Tongue (tissue), 3 donors: ENCODE measurements at places on chromosomes 12 and 14.
A peak's percentile ranks its signal among the peaks of the same experiment; 100 is the strongest.

- peak; percentile 66 for DNase-seq
Measured at GRCh38 chr12:42741771-42742510, 152.4 kb upstream of the PRICKLE1 start.

- DNase-seq: peak; percentile 88
Measured at GRCh38 chr14:57057803-57058202, 210.9 kb downstream of the EXOC5 start.

GRCh38 chr12:131312793-131313545 is 359.3 kb downstream of the ADGRD1 start:
- no peak for DNase-seq

- DNase-seq: peak; percentile 74
Measured at GRCh38 chr14:76337635-76338545, 38.0 kb upstream of the ESRRB start.

DNA sequence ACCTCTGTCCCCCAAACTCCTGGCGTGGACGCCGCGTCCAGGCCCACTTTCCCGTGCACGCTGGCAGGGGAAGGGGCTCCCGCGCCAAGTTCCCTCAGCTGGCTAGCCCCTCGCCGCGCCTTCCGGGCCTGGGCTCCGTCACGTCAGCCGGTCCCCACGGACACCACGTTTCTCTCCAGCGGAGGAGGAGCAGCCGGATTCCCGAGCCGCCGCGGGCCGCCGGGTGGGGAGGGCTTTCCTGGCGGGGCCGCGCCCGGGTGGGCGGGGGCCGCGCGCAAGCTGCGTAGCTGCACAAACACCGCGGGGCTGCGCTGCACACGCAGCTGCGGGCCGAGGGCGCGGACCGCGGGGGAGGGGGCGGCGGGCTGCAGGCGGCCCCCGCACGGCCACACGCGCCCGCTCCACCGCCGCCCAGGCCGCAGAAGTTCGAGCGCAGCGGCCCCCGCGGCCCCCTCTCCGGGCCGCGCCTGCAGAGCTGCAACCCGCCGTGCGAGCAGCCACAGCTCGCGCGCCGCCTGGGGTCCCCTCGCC is 45.1 kb upstream of the PNMA1 start:
- DNase-seq: peak; percentile 88

DNA sequence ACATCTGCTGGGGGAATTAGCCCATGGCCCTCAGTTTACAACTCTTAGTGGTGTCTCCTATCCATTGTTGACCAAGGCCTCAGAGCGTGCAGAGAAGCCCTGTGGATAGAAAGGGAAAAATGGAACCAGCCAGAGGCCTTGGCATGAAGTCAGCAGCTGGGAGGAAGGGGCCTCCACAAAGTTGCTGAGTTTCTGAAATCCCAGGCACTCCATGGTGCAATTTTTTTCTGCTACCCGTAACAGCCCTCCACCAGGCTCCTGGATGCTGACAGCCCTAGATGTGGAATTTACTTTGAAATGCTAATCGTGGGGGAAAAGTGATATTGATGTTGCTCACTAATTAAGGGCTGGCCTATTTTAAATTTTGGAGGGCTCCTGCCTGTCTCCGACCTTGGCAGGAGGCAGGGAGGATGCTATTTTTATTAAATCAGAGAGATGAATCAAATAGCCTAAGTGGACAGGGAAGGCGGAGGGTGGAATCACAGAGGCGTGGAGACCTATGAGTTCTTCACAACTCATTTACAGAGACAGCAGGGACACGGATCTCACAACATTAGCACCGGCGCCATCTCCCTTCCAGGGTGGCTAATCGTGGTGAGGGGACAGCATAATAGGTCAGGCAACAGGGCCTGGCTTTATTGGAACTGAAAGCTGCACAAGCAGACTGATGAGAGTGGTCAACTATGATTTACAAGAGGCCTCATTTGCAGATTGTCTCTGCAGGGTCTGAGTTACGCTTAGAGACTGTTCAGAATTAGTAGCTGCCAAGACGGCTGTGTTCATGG is 99.8 kb upstream of the WSCD2 start:
- peak; percentile 3 for DNase-seq

- no peak for DNase-seq
Measured at GRCh38 chr14:85057221-85057620, 472.7 kb upstream of the FLRT2 start.

DNA sequence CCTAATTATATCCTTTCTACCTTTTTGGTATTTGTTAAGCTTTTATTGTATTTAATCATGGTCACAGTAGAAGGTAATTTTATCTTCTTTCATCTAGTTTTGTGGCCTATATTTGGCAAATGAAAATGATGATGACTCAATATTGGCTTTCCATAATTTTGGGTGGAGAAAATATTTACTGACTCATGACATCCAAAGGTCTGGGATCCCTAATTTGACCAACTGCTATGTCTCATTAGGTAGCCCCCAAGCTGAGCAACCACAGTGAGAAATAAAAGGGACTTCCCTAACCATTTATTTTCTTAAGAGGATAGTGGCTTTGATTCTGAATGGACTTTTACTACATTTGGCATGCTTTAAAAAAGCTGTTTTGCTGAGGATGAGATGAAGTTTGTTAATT is 289.5 kb downstream of the RMST start:
- DNase-seq: no peak

GRCh38 chr12:118870551-118870950 is 110.8 kb upstream of the SRRM4 start:
- no peak for DNase-seq

- DNase-seq: no peak
Measured at GRCh38 chr12:49794021-49794420, 34.2 kb downstream of the NCKAP5L start.

GRCh38 chr12:119179335-119180021 is 747 bp downstream of the HSPB8 start:
- no peak for DNase-seq

DNA sequence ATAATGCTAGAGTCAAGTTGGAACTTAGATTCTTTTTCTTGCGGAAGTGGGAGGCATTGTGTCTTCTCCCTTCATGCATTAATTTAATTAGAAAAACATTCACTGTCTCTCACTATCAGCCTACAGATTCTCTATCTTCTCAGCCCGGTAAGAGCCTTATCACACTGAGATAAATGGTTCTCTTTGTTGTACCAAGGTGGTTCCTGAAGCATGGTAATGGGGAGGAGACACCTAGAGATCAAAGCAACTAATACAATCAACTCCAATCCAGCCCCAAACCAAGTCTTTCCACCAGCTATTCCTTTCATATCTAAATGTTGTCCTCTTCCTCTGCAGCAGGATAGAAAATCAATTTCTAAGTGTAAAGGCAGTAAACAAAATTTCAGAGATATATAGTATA is 210.8 kb downstream of the DAD1 start:
- no peak for DNase-seq

GRCh38 chr14:51432302-51432948 is 192.4 kb downstream of the TMX1 start:
- DNase-seq: no peak

DNA sequence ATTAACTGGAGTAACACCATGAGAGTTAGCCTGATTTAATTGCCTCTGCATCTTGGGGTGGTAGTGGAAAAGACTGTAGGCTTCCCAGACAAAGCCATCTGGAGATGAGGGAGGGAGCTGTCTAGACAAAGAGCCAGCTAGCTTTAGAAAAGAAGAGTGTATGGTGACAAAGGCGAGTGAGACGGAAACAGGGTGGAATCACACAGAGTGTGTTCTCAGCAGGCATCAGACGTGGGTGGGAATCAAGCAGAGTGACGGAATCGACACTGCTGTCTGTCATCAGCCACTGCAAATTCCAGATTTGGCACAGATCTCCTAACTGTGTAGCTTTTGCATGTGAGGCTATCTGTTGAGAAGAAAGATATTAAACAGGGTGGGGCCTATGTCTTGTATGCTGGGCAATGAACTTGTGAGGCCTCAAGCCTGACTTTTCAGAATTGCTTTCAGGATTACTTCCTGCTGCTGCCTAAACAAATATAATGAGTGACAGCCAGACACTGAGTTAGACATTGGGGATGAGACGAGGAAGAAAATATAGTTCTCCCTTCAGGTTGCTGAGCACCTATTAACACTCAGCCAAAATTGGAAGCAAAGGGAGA is 236.5 kb upstream of the GRIP1 start:
- peak; percentile 8 for DNase-seq

GRCh38 chr12:69987579-69988091 is 162.6 kb downstream of the MYRFL start:
- peak; percentile 85 for DNase-seq

DNA sequence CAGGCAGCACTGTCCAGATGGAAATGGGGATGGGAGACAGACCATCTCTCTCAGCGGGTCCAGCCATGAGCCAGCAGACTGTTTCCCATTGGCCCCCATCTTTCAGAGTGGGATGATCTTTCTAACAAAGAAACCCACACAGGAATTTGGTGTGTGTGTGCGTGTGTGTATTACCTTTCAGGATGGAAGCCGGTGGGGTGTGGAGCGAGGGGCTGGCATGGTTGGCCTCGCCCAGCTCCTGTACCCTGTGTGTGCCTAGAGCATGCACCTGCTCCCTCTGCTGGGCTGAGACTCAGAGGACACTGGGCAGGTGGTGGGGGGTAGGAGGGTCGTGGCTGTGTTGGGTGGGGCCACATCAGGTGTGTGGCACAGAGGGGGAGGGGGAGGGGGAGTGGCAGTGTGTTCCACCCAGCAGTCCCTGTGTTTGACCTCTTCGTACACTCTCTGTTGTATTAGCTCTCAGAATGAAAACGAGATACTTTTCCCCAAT is 33.0 kb upstream of the TSPAN9 start:
- DNase-seq: no peak

DNA sequence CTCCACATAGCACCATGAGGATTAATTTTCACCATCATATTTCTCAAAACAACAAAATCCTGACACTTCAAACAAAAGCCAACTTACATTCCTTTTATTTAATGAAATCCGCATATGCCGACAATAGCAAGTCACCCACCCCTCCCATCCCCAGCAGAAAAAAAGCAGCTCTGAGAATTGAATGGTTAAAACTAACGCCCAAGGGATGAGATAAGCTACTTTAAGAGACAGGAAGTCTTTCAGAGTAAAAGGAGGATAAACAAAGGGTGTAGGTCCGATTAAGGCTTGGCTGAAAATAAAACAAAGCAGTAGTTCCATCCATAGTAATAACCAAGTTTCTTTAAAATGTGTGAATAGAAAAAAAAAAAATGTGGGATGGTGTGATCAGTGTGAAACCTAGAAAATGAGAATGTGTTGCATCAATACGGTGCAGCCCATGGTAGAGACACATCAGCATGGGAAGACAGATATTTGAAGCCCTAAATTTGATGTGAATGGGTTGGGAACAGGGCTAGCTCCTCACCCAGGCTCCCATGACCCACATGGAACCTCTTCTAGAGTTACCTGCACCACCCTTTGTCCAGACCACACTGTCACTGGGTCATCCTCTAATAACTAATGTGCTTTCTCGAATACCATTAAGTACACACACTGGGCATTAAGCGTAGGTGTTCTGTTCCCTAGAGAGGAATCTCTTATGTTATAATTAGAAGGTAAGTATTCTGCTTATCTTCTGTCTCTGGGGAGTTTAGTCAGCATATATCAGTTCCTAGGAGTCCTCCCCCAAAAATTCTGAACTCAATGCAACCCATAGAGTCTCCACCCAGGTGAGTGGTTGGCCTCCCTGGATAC is 31.7 kb downstream of the RTRAF start:
- DNase-seq: no peak

DNA sequence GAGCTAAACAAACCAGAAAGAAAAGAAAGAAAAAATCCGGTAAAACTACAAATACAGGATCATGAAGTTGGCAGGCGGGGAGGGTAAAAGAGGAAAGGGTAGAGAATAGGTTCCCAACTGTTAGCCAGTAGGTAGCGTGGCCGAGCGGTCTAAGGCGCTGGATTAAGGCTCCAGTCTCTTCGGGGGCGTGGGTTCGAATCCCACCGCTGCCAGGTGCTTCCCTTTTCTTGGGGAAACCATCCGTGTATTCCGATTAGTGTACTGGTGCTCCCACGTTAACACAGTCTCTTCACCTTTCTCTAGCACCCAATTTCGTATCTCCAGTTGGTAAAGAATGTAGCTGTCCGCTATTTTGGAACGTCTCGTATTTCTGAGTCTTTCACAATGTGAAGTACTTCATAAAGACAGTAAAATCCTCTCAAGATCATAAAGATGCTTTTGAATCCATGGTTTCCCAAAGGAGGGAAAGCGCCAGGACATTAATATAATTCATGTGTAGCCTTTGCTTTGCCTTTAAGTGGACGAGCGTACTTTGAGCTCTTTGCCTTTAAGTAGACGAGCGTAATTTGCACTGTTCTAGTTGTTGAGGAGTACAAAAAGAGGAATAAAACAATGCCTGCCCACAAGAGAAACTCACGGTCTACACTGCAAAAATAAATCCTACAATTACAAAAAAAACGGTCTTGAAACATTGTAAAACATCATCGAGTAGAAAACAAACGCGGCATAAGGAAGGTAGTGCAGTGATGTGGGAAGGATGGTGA is 19.0 kb upstream of the RNASE12 start:
- DNase-seq: peak; percentile 89

GRCh38 chr12:116469344-116469743 is 89.8 kb upstream of the MAP1LC3B2 start:
- DNase-seq: no peak

DNA sequence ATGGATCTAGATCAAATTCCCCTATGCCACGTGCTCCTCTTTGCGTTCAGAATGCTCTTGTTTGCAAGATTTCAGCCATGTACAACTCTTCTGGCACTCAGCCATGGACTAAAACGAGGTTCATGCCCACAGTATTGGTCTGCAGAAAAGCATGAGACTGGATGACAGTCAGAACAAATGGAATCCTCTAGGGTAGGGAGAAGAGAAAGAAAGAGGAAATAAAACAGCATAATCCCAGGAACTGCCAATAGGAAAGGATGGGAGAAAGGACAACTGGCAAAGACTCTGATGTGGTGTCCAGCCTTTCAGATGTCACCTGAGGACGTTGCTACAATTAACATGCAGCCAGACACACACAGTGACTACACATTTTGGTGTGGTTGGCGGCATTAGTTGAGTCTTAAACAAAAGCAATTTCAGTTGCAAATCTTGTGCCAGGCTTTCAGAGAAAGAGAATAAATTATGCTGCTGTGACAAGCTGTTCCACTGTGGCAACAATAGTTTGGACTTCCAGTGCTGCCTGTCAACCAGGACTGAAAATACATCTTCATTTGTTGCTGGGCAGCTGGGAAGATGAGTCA is 338.0 kb downstream of the RGS6 start:
- no peak for DNase-seq
